ENCODE measurements at places on chromosomes 6 and 20.

- no peak for DNase-seq
Measured at GRCh38 chr6:73455865-73456629, 4.0 kb upstream of the CGAS start.

DNA sequence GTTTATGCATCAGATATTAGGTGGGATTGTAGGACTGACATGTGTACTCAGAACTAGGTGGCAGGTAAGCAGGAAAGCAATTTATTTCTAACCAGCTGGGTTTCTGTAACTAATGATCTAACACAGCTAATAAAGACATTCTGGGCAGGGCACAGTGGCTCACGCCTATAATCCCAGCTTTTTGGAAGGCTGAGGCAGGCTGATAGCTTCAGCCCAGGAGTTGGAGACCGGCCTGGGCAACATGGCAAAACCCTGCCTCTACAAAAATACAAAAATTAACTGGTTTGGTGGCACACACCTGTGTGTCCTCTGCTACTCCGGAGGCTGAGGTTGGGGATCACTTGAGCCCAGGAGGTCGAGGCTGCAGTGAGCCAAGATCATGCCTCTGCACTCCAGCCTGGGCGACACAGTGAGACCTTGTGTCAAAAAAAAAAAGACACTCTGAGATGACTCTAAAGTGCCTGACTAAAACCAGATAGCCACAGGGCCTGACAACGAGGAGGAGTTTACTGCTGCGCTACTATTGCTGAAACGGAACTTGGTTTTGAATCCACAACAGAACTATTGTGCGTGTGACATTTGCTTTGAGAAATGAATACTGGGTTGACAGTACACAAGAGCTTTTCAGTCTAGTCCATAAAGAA is 29.2 kb upstream of the CEP85L start:
- no peak for DNase-seq

DNA sequence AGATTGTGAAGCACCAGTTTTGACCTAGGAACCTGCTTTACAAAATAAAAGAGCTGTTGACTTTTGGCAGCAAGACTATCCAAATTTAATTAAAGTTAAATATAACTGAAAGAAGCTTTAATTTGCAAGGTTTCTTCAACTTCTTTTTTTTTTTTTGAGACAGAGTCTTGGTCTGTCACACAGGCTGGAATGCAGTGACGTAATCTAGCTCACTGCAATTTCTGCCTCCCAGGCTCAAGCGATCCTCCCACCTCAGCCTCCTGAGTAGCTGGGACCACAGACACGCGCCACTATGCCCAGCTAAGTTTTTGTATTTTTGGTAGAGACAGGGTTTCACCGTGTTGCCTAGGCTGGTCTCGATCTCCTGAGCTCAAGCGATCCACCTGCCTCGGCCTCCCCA is 13.7 kb upstream of the CSE1L start:
- DNase-seq = no peak

GRCh38 chr6:129685662-129686031 is 24.3 kb downstream of the ARHGAP18 start:
- DNase-seq = no peak

- no peak for DNase-seq
Measured at GRCh38 chr6:139569566-139569965, 195.1 kb upstream of the CITED2 start.

GRCh38 chr6:56730663-56731529 is 88.2 kb upstream of the DST start:
- DNase-seq = no peak

GRCh38 chr20:61307686-61308476 is 55.8 kb downstream of the CDH4 start:
- DNase-seq = no peak

DNA sequence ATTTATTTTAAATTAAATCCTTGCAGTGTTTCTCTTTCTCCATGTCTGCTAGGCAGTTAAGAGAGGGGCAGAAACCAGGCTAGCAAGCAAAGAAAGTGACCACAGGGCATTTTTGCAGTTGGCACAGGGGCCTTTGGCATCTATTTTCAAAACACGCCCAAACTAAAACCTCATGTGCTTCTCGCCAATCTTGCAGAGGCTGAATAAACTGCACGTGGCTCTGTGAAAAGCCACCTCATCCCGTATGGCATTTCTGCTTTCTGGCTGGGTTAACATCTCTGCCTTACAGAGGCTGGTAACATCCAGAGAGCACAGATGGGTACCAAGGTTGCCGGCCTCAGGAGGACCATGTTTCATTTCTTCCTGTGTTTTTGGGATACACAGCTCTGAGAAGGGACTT is 54.6 kb downstream of the GJA10 start:
- DNase-seq = no peak

DNA sequence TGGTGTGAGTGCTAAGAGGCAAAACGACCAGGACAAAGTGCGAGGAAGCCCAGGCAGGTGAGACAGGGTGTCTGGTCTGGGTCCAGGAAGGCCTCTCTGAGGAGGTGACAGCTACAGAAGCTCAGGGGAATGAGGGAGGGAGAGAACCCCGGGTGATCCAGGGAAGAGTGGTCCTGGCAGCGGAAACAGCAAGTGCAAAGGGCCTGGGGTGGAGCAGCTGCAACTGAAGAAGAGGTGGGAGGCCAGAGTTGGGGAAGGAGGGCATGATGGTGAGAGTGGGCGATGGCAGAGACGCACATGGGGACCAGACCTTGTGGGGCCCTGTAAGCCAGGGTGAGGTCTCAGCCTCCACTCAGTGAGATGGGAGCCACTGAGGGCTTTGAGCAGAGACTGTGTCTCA is 45.8 kb downstream of the DLGAP4 start:
- DNase-seq = no peak

- no peak for DNase-seq
Measured at GRCh38 chr6:88165087-88165843, 882 bp downstream of the CNR1 start.

GRCh38 chr6:31680226-31681134 is at the start of gene LY6G5C:
LY6G5C (minus strand) TSS chr6:31681067; CDS start chr6:31680373, 694 bp downstream.
- peak; percentile 32 for DNase-seq

DNA sequence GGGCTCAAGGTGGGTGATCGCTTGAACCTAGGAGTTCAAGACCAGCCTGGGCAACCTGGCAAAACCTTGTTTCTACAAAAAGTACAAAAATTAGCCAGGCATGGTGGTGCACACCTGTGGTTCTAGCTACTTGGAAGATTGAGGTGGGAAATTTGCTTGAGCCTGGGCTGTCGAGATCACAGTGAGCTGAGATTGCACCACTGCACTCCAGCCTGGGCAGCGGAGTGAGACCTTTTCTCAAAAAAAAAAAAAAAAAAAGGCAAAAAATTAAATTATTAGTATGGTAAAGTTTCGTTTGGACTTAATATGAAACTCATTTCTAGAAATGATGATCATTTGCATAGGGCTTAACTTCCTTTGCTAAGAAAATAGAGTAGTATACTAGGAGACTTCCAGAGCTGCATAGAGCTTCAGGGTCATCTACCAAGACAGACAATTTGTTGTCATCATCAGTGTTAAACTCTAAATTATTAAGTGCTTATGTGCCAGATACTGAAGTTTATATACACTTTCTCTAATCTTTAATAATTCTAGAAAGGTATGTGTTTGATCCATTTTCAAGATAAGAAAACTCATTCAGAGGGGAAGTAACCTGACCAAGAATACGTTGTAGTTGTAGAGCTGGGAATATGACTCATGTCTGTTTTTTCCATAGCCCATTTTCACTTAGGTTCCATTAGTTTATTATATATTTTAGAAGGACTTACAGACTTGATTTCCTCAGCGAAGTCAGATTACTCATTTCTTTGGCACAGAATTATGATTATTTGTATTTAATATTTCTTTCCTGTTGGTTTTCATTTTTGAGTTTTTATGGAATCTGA is 84.5 kb downstream of the SLC16A10 start:
- DNase-seq = no peak

DNA sequence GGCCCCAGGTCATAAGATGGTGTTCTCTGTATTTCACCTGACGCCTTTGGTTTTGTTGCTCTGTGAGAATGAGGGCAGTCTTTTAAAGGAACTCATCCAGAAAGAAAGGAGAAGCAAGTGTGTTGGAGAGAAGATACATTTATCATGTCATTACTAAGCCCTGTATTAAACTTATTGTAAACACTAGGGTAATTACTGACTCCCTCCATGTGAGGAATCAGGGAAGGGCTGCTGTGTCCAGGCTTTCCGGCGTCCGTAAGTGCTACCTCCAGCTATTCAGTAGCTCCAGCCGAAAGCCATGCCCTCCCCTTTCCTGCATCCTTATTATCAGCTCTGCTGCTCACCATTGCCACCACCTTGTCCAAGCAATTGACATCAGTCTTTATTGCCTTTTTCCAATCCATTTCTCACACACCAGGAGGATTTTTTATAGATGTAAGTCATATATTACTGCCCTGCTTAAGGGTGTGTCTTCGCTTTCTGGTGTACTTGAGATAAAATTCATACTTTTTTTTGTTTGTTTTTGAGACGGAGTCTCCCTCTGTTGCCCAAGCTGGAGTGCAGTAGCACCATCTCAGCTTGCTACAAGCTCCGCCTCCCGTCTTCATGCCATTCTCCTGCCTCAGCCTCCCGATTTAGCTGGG is 94.7 kb downstream of the RPP40 start:
- DNase-seq = no peak

- DNase-seq = no peak
Measured at GRCh38 chr20:58665606-58666005, 14.5 kb downstream of the STX16 start.

DNA sequence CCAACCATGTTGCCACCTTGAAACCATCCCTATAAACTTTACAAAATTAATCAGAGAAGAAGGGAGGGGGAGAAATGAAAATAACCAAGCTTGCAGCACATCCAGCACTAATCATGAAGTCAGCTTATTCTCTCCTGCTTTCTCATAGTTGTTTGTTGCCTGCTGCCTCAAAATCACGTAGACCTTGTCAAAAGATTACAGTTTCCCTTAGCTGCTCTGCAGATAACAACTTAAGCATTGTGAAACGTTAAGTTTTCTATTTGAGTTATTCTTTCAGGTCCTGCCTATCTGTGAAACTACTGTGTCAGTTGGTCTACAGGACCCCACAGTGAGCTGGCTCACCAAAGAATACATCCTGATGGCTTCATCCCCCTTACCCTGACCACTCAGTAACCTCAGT is 32.9 kb downstream of the SLC17A4 start:
- no peak for DNase-seq

DNA sequence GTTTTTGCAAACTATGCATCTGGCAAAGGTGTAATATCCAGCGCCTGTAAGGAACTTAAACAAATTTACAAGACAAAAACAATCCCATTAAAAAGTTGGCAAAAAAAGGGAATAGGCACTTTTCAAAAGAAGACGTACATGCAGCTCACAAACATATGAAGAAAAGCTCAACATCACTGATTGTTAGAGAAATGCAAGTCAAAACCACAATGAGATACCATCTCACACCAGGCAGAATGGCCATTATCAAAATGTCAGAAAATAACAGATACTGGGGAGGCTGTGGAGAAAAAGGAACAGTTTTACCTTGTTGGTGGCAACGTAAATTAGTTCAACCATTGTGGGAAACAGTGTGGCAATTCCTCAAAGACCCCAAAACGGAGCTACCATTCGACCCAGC is 54.2 kb downstream of the TSBP1 start:
- DNase-seq = no peak

DNA sequence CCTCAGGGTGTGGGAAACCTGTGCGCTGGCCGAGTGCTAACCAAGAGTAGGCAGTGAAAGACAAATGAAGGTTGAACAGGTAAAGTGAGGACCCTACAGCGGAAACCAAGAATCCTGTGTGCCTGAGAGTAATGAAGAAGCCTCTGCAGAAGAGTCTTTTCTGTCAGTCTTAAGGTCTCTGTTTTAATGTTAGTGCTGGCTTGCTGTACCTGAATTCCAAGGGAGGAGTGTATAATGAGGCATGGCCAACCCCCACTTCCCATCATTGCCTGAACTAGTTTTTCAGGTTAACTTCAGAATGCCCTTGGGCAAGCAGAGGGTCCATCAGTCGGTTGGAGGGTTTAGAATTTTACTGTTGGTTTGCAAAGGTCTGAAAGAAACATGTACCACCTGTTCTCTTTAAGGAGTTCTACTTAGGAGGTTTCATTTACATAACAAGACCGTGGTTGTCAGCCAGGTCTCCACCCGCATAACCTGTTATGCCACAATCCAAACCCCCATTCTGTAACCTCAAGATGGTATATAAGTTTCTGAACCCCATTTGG is 589 bp upstream of the PDCD2 start:
- DNase-seq = no peak

DNA sequence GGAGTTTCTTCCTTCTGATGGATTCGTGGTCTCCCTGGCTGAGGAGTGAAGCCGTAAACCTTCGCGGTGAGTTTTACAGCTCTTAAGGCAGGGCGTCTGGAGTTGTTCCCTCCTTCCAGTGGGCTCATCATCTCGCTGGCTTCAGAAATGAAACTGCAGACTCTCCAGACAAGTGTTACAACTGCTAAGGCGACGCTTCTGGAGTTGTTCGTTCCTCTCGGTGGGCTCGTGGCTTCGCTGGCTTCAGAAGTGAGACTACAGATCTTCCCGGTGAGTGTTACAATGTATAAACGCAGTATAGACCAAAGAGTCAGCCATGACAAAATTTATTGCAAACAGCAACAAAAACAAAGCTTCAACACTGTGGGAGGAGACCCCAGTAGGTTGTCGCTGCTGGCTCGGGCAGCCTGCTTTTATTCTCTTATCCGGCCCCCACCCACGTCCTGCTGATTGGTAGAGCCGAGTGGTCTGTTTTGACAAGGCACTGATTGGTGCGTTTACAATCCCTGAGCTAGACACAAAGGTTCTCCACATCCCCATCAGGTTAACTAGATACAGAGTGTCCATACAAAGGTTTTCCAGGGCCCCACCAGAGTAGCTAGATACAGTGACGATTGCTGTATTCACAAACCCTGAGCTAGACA is 113.2 kb downstream of the GPX5 start:
- no peak for DNase-seq

GRCh38 chr6:81814370-81815076 is 62.0 kb upstream of the TENT5A start:
- DNase-seq = no peak

- DNase-seq = no peak
Measured at GRCh38 chr20:1154691-1155090, 30.1 kb downstream of the TMEM74B start.

All from stimulated activated CD8-positive, alpha-beta memory T cell treated with anti-CD3 and anti-CD28 coated beads, Interleukin-12 subunit alpha, Interleukin-12 subunit beta, amount 100 ng/mL, for 4 hours (primary cell).